ENCODE measurements at places on chromosomes 13 and 19.
A peak's percentile ranks its signal among the peaks of the same experiment; 100 is the strongest.

- no peak for DNase-seq
Observed at GRCh38 chr13:61415058-61415721, 459 bp downstream of the PCDH20 start.

- no peak for DNase-seq
Observed at GRCh38 chr19:46162731-46163130, 14.7 kb downstream of the IGFL2 start.

DNA sequence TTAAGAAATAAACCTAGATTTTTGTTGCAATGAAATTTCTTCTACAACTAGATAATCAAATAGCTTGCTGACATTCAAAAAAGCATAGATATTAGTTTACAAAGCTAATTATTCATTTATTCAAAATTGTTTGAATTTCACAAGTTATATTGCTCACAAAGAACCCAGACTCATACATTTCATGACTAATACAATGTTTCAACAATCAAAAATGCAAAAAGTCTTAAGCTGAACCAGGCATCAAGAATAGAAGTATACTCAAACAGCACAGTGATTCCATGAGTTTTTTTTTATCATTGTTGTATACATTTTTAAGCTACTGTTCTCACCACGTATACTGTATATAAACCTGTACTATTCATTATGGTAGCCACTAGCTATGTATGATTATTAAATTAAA lies 51.0 kb downstream of the DIAPH3 start:
- peak; percentile 30 for DNase-seq

GRCh38 chr19:13301627-13302334 lies 151.6 kb downstream of the IER2 start:
- DNase-seq = no peak

GRCh38 chr19:50362656-50363424 lies 2.6 kb downstream of the NAPSA start:
- DNase-seq = no peak

DNA sequence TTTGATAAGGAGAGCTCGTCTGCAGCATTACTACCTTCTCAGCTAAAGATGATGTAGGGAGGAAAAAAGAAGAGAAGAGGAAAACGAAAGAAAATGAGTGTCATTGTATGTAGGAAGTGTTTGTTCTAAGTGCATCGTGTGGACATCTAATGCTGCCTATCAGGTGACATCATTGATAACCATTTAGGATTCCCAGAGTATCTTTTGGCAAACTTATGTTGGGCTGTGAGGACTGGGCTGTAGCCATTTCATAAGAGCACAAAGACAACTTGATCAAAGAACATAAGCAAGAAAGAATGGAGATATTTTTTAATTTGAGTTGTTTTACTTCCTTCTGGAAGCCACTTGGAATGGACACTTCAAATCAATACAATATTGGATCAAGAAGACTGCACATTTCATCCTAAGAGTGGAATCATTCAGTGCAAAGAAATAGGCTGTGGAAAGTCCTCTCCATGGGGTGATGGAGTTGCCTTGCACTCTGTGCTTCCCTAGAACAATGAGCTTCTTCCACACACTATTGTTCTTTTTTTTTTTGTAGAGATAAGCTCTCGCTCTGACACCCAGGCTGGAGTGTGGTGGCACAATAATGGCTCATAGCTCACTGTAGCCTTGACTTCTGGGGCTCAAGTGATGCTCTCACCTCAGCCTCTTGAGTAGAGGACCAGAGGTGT lies 52.4 kb upstream of the UBL3 start:
- DNase-seq = no peak

DNA sequence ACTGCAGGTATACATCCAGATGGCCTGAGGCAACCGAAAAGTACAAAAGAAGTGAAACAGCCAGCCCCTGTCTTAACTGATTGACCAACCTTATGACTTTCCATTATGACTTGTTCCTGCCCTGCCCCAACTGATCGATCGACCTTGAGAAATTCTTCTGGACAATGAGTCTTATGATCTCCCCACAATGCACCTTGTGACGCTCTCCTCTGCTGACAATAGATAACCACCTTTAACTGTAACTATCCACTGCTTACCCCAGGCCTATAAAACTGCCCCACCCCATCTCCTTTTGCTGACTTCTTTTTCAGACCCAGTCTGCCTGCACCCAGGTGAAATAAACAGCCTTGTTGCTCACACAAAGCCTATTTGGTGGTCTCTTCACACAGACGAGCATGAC lies 11.2 kb downstream of the ZNF83 start:
- DNase-seq = no peak

Measured in fibroblast of gingiva (primary cell).